ENCODE measurements at places on chromosomes 6 and 20.

DNA sequence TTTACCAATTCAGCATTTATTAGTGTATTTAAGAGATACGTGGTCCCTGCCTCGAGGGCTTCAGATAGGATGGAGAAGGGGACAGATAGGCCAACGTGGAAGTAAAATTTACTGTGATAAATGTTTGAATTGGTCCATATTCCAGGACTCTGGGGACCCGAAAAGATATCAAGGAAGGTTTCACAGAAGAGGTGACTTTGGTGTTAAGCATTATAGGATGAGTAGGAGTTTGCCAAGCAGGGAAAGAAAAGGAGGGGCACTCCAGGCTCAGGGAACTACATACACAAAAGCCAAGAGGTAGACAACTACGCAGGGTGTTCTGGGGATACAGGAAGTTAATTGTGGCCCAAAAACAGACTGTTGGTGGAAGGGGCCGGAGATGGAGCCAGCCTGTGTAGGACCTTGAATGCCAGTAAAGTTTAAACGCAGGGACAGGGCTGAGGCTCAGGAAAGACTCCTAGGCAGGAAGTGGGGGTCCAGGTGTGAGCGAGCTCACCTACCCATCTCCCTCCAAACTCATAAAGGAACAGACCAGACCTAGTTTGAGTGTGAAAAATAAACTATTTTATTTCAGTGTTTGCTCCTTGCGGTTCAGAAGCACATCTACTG, 37.0 kb downstream of the TGM2 start:
- no peak for DNase-seq

GRCh38 chr6:149990661-149991471, 27.1 kb downstream of the ULBP1 start:
- DNase-seq, result no peak

- DNase-seq, result no peak
These were observed 2.0 kb downstream of the TRAM2 start for GRCh38 chr6:52574709-52575501.

DNA sequence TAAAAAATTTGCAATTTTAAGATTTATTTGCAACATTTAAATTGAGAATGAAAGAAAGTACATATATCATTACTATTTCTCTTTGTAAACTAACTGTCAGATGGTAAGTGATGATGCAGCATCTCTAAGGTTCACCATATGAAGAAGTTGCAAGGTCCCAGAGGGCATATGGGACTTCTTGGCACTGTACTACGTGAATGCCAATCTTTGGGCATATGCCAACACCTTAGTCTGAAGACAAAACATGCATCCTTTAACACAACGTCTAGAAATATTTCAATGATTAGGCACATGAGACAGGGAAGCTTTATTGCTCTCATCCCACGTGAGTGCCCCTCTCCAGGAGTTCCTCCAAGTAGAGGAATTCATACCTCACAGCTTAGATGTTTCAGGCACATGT, 66.8 kb downstream of the CDK19 start:
- no peak for DNase-seq

- DNase-seq, result no peak
These were observed at the start of gene GRIK2 for GRCh38 chr6:101393251-101393828. TSS of gene GRIK2 (plus strand) at chr6:101393708.

DNA sequence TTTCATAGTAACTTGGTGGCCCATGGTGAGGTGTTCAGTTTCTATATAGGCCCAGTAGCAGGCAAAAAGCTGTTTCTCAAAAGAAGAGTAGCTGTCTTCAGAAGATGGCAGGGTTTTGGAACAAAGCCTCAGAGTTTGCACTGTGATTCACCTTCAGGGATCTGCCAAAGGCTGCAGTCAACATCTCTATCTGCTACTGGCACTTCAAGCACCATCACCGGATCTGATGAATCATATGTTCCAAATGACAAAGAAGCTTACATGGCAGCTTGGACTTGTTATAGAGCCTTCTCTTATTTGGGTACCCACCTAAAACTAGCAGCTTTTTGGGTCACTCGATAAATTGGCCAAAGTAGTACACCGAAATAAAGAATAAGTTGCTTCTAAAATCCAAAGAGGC, 39.5 kb downstream of the PKIB start:
- DNase-seq, result no peak

- no peak for DNase-seq
These were observed 276.4 kb upstream of the MOCS1 start for GRCh38 chr6:40210628-40211056.

GRCh38 chr20:51924509-51924908, 122.2 kb upstream of the SALL4 start:
- DNase-seq, result no peak

DNA sequence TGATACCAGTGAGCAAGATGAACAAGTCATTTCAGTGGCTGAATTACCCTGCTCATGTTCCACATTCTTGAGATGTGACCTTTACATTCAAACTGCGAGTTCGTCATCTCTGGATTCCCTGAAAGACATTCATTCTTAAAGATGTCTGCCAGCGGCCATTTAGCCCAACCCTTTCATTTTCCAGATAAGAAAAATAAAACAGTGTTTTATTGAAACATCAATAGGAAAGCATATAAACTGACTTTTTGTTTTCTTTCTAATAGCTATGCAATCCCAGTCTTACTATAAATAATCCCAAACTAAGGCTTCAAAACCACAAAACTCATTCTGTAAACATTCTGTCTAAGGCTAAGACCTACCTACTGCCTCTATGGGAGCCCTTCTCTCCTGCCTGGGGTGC, 134.0 kb downstream of the SAMD5 start:
- DNase-seq, result no peak

DNA sequence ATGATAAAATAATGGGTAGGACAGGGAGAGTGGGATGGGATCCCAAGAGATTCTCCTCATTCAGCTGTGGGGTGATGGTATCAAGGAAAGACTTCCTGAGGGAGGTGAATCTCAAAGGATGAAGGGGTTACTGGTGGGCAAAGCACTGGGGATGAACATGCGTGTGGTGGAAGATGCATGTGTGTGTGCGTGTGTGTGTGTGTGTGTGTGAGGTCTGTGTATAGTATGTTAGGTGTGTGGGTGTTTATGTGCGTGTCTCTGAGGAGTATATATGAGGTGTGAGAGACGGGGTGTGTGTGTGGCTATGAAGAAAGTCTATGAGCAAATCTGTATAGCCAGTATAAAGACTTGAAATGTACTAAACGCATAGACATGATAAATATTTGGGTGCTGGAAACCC, 220.0 kb upstream of the MYLIP start:
- DNase-seq, result no peak

GRCh38 chr20:53735536-53736050, 142.0 kb upstream of the ZNF217 start:
- no peak for DNase-seq

DNA sequence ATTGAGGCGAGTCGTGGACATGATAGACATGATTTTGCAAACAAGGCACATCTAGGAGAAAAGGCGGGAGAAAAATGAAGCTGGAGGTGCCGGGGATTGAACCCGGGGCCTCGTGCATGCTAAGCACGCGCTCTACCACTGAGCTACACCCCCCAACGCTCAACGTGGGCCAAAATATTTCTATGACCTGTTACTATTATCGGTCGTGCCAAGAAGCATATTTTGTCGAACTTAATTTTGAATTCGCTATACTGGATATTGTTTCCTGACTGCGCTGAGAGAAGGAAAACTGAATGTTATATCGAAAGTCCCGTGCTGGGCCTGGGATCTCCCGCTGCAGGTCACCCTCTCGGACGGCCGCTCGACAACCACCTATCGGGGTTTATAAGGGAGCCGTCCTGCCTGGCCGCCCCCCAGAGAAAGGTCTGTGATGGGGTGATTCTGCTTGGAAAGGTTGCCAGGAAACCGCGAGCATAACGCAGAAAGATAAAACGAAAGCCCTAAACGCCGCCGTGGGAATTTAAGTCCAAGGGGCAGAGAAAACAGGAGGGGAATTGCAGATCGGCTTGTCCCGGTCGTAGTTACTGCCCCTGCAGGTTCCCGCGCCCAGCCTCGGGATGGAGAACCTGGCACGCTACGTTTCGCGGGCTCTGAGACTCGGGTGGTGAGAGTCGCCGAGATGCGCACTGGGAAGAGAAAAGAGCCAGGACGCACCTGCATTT, 60.0 kb downstream of the TRIM27 start:
- DNase-seq, result peak; percentile 38

GRCh38 chr6:163151212-163151611, 263.3 kb upstream of the QKI start:
- DNase-seq, result no peak

- no peak for DNase-seq
These were observed 169.3 kb downstream of the BCAS1 start for GRCh38 chr20:53901064-53901463.

DNA sequence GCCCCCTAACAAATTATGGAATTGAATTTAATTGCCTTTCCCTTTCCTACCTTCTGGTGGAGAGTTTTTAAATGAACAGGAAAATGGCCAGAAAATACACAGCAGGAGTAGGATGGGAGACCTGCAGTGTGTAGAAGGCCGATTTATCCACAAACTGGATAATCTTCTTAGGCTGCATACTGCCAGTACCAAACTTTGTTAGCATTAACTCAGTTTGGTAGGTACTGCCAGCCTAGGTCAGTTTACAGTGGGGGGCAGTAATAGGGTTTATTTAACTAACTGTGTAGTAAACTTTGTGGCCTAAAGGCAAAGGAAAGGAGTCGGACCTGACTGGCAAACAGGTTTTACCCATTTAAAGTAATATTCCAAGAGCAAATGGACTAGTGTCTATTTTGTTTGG, 4.6 kb downstream of the NCOA3 start:
- no peak for DNase-seq

- peak; percentile 13 for DNase-seq
These were observed 39.6 kb upstream of the GFOD1 start for GRCh38 chr6:13526727-13527670.

DNA sequence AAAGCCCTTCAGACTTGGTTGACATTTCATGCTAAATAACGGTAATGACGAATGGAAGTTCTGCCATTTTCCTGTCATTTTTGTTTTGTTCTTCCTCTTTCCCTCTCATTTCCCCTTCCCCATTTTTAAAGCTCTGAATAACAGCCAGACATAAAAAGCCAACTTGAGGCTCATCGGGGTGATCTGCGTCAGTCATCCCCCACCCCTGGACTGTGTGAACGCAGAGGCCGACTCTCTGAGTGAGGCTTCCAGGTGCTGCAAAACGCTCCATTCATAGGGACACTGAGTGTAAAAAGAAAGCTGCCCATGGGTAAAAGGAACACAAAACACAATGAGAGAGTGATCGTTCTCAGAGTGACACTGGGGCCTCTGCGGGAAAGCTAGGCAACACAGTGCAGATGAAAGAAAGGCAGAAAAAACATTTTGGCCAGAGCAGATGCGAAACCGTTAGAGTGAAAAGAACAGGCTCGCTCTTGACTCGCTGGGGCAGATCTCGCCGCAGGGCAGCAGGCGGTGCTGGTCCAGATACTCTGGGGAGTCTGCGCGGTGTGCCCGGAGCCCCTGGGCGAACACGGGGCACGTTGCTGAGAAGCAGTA, 684.8 kb downstream of the QKI start:
- DNase-seq, result peak; percentile 44

- no peak for DNase-seq
These were observed 83.7 kb downstream of the ELOVL5 start for GRCh38 chr6:53264915-53265607.

GRCh38 chr6:25250878-25251277, 28.3 kb upstream of the CARMIL1 start:
- DNase-seq, result no peak

- DNase-seq, result no peak
These were observed 24.7 kb upstream of the CRISP1 start for GRCh38 chr6:49890988-49891387.

- no peak for DNase-seq
These were observed 569.9 kb downstream of the CDH26 start for GRCh38 chr20:60528141-60528540.

GRCh38 chr6:116468293-116468692, 7.1 kb downstream of the CALHM6 start:
- DNase-seq, result no peak

GRCh38 chr6:47076422-47077344, 34.6 kb upstream of the ADGRF1 start:
- DNase-seq, result no peak

- no peak for DNase-seq
These were observed 109.8 kb downstream of the CHD6 start for GRCh38 chr20:41508335-41508734.

DNA sequence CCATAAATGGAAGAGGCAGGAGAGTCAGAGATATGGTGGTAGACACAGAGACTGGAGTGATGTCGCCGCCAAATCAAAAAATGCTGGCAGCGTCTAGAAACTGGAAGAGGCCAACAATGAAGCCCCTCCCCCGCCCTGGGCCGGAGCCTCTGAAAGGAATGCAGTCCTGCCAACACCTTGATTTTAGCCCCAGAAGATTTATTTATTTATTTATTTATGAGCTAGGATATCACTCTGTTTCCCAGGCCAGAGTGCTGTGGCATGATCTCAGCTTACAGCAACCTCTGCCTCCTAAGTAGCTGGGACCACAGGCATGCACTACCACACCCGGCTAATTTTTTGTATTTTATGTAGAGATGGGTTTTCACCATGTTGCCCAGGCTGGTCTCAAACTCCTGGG, 82.6 kb upstream of the CCDC167 start:
- DNase-seq, result no peak

DNA sequence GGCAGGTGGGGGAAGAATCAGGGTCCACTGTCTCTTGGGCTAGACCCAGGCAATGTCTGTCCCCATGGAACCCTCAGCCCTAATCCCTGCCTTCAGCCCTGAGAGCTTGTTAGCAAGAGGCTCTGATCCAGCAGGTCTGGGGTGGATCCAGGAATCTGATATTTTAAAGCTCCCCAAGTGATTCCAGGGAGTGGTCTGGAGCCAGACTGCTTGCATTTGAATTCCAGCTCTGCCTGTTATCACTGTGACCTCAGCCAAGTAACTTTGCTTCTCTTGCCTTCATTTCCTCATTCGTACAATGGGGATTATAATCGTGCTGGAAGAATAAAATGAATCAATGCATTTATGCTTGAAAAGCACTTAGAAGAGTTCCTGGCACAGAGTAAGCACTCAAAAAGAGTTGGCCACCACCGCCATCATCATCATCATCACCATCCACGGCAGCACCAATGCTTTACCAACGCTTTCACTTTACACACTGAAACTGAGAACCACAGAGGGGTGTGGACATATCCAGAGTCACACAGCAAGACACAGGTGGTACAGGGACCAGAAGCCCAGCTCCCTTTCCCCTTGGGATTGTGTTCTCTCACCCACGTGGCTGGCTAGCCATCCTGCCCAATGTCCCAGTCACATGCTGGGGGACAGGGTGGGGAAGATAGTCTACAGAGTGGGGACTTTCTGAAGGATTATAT, 75.7 kb upstream of the RALY start:
- DNase-seq, result no peak

DNA sequence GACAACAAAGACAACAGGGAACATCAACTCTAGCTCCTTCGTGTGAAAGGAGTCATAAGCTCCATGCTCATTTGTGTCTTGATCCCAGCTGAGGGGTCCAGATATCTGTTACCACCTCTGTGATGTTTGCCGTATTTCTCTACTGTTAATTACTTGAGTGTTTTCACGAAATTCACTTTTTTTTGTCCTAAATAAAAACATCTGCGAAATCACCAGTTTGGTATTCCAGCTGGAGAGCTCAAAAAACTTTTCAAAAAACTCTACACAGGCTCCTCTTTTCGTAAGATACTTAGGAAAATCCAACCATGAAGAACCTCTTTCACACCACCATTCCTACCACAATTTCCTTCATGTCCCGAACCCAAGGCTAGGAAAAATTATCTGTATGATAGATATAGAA, 25.3 kb downstream of the TRAF3IP2 start:
- DNase-seq, result no peak

Measured in anterior cingulate cortex (tissue), 58 donors.